Renal pelvis (tissue), 12 donors: ENCODE measurements at places on chromosomes 5 and 9. TPM values are rescaled to one million over a fixed set of nuclear protein-coding genes. Genes with fewer than 3 reads are reported as not detected.

QRFP gene
- polyA plus RNA-seq = 0.58 TPM

UQCRQ gene
- 199 TPM for polyA plus RNA-seq

SLC36A3 gene
- polyA plus RNA-seq = not detected

THBS4 gene
- 20.0 TPM for polyA plus RNA-seq

EQTN gene
- 0.31 TPM for polyA plus RNA-seq

SOHLH1 gene
- polyA plus RNA-seq = not detected

DDX4 gene
- polyA plus RNA-seq = not detected

VPS13A gene
- polyA plus RNA-seq = 42.1 TPM

GAS1 gene
- polyA plus RNA-seq = 45.4 TPM

CSF2 gene
- not detected for polyA plus RNA-seq

SPINK14 gene
- polyA plus RNA-seq = not detected

SLC34A3 gene
- polyA plus RNA-seq = 11.4 TPM

SLC25A2 gene
- 0.21 TPM for polyA plus RNA-seq

GAPVD1 gene
- 35.6 TPM for polyA plus RNA-seq

GNAQ gene
- polyA plus RNA-seq = 56.0 TPM

SPINK13 gene
- 0.91 TPM for polyA plus RNA-seq

ACOT12 gene
- polyA plus RNA-seq = 0.99 TPM

PDE6A gene
- polyA plus RNA-seq = 0.14 TPM

PCDHB16 gene
- 5.1 TPM for polyA plus RNA-seq

TIFAB gene
- polyA plus RNA-seq = 0.16 TPM

HAPLN1 gene
- 4.5 TPM for polyA plus RNA-seq

PCDHGA5 gene
- 3.2 TPM for polyA plus RNA-seq

MVB12B gene
- polyA plus RNA-seq = 15.7 TPM

PRDM9 gene
- not detected for polyA plus RNA-seq

LHX3 gene
- not detected for polyA plus RNA-seq

CD72 gene
- 2.8 TPM for polyA plus RNA-seq

FUT7 gene
- 0.18 TPM for polyA plus RNA-seq

STK32A gene
- 19.5 TPM for polyA plus RNA-seq

CCDC107 gene
- 16.9 TPM for polyA plus RNA-seq

RNF183 gene
- 6.0 TPM for polyA plus RNA-seq

PCDHGB5 gene
- polyA plus RNA-seq = 12.0 TPM

FOXI1 gene
- 5.2 TPM for polyA plus RNA-seq

IARS1 gene
- polyA plus RNA-seq = 96.5 TPM

CCL28 gene
- polyA plus RNA-seq = 3.2 TPM

DMRT3 gene
- polyA plus RNA-seq = 1.2 TPM

SUSD3 gene
- 12.0 TPM for polyA plus RNA-seq

SLC27A6 gene
- 1.6 TPM for polyA plus RNA-seq

PCDHA13 gene
- not detected for polyA plus RNA-seq

SLC36A2 gene
- polyA plus RNA-seq = 16.0 TPM

TMCO6 gene
- 16.5 TPM for polyA plus RNA-seq

PLEKHG4B gene
- 21.2 TPM for polyA plus RNA-seq

F2RL2 gene
- 0.77 TPM for polyA plus RNA-seq

PKN3 gene
- polyA plus RNA-seq = 13.7 TPM

ZNG1C gene
- polyA plus RNA-seq = 19.6 TPM

LCN6 gene
- polyA plus RNA-seq = not detected

CPLANE1 gene
- 28.7 TPM for polyA plus RNA-seq

VLDLR gene
- 29.9 TPM for polyA plus RNA-seq

SLCO4C1 gene
- polyA plus RNA-seq = 21.1 TPM

TMEM232 gene
- 6.1 TPM for polyA plus RNA-seq

OR1L1 gene
- polyA plus RNA-seq = not detected

C9orf40 gene
- 6.5 TPM for polyA plus RNA-seq

TMOD1 gene
- 1.4 TPM for polyA plus RNA-seq

BTNL3 gene
- 0.09 TPM for polyA plus RNA-seq

SLC6A3 gene
- polyA plus RNA-seq = 0.21 TPM

C5orf52 gene
- not detected for polyA plus RNA-seq

SPATA31E1 gene
- polyA plus RNA-seq = not detected
